ENCODE measurements at places on chromosomes 16 and 17.

- no peak for DNase-seq
Observed at GRCh38 chr16:88628512-88628974, 9.8 kb upstream of the IL17C start.

DNA sequence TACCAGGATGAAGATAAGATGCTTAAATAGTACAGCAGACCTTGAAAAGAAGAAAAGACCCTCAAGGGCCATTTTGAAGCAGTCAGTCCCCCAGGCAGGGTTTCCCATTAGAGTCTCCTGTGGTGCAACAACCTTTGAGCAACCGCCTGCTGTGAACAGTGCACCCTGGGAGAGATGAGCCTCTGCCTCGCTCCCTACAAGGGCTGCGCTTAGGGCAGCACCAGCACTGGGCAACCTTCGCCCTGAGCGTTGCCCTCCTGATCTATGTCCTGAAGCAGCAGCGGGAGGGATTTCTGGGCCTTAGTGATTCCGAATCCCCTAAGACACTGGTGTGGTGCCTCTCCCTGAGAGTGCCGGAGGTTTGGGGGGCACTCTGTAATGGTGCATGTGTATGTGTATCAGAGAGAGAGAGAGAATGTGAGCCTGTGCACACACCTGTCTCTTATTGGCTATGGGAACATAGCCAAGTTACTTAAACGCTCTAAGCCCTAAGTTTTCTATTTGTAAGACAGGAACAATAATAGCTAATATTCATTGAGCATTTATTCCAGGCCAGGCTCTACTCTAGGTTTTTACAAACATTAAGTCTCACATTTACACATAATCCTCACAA, 25.2 kb upstream of the ABCC12 start:
- DNase-seq = no peak

GRCh38 chr17:863880-864279, 81.7 kb downstream of the MRM3 start:
- no peak for DNase-seq

GRCh38 chr16:3597676-3598075, 13.7 kb downstream of the SLX4 start:
- DNase-seq = no peak

- DNase-seq = no peak
Observed at GRCh38 chr16:1407753-1408152, 6.8 kb downstream of the UNKL start.

DNA sequence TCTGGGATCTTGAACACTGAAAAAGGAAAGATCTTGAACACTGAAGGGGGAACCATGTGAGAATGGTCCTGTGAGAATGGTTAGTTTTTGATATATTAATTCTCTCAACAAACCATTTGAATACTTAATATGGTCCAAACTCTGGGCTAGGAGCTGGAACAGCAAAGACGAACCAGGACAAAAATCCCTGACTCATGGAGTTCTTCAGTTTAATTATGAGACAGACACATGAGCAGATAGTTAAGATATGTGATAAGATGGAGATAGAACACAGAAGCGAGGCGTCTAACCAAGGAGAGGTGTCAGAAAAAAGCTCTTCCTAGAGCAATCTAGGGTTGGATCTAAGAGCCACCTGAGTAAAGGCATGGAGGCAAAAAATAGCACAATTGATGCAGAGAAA, 1.6 kb downstream of the CKLF start:
- no peak for DNase-seq

- no peak for DNase-seq
Observed at GRCh38 chr16:58284469-58284868, 10.4 kb downstream of the PRSS54 start.

GRCh38 chr16:65394281-65394680, 272.4 kb upstream of the CDH11 start:
- no peak for DNase-seq

DNA sequence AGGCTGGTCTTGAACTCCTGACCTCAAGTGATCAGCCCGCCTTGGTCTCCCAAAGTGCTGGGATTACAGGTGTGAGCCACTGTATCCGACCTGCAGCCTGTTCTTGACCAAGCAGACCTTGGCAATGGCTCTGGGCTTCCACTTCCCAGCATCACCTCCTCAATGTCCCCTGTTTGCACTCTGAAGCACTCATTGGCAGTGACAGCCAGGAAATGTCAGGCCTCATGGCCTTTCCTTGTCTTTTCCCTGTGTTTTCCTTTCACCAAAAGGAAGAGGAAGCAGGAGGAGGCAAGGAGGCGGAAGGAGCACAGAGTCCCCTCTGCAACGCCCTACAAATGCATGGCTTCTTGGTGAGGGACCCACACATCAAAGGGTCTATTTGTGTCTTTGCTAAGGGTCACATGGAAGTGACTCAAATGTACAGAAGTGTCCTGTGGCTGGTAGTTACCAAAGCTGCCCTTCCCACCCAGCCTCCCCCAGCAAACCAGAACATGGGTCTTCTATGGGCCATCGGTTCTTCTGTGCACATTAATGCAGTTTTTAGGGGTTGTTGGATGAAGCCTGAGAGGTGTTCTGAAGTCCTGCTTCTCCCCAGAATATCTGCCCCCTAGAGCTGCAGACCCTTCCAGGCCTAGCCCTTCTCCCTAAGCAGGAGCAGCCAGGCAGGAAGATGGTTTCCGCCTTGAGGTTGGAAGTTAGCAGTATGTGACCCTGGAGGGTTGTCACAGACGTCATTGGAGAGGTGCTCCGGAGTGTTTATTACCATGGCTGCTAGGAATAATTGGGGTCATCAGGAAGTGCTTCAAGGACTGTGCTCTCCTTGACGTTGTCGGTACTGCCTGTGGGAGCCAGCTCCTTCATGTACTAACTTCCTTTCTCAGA, 60.8 kb downstream of the WIPI1 start:
- DNase-seq = no peak

GRCh38 chr16:2087748-2088631, 40.2 kb downstream of the TSC2 start:
- DNase-seq = no peak

- DNase-seq = no peak
Observed at GRCh38 chr17:70099294-70099693, 24.3 kb downstream of the KCNJ16 start.

GRCh38 chr17:73414171-73414955, 102.6 kb upstream of the CDC42EP4 start:
- no peak for DNase-seq

DNA sequence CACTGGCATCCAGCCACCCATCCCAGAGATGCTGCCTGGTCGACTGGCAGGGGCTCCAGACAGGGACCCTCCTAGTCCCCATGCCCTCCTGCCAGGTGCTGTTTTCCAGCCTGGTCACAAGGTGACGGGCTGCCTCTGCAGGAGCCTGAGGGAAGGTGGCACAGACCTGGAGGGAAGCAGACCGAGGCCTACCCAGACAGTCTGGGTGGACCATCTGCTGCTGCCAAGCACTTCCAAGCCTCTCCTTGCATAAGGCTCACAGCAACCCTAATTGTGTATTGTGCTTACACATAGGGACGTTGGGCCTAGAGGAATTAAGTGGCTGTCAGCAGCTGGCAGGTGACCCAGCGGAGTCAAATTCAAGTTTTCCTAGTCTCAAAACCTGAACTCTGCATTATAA, 90.1 kb upstream of the KCNJ18 start:
- no peak for DNase-seq

GRCh38 chr16:8126313-8126712, 464.0 kb downstream of the TMEM114 start:
- DNase-seq = no peak

- no peak for DNase-seq
Observed at GRCh38 chr17:81999587-81999975, 22.2 kb downstream of the ASPSCR1 start.

DNA sequence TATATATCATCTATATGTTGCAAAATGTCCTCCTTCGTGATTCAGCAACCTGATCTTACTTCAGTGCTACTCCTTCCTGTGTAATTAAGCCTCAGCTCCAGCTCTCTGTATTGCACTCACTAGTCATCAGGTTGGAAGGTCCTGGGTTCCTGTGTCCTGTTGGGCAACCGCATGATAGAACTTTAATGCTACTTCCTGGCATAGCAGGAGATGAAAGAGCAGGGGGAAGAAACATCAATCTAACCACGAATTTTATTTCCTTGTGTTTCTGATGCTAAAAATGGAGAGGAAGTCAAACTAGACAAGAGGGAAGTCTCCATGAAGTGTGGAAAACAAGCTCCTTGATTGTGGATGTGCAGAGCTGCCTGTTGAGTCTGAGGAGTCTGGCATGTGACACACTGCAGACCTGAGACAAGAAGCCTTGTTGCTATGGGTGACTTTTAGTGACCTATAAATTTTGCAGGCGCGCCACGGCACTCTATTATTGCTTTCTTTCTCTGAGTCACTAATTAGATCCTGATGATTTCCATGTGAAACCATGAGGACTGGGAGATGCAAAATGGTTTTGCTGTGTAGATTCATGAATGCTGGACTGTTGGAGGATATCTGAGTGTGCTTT, 25.6 kb downstream of the IGSF6 start:
- DNase-seq = no peak

DNA sequence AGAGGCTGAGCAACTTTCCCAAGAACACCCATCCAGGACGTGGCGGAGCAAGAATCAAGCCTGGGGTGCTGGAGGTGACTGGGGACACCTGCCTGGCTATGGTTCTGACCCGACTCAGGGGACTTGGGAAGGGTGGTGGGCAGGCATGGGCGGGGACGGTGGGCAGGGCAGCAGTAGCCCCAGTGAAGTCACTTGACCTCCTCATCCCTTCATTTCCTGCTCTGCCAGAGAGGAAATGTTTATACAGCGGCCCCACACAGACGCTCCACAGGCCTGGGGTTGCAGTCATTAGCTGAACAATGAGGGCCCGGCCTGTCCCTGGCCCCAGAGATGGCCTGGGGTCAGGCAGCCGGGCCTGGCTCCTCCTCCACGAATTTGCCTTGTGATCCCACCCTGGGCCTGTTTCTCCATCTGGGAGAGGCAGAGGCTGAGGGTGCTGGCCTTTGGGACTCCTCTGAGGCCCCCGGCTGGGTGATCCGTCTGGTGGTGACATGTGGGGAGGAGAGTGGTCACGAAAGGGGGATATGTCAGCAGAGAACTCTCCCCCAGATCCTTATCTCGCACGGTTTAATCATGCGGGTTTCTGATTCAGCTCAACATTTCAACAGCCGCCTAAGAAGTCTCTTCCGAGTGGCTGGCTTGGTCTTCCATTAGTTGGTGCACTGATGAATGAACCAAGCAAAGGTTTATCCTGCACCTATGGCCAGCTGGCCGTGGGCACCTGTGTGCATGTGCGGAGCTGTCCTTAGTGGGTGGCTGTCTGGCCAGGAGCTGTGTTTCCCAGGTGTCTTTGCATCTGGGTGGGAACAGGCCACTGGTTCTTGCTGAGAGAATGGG, 175.9 kb downstream of the IRF8 start:
- no peak for DNase-seq

- DNase-seq = peak; percentile 45
Observed at GRCh38 chr17:64984851-64985521, 65.7 kb upstream of the LRRC37A3 start.

GRCh38 chr16:11356573-11357331, 11.5 kb downstream of the RMI2 start:
- peak; percentile 57 for DNase-seq

DNA sequence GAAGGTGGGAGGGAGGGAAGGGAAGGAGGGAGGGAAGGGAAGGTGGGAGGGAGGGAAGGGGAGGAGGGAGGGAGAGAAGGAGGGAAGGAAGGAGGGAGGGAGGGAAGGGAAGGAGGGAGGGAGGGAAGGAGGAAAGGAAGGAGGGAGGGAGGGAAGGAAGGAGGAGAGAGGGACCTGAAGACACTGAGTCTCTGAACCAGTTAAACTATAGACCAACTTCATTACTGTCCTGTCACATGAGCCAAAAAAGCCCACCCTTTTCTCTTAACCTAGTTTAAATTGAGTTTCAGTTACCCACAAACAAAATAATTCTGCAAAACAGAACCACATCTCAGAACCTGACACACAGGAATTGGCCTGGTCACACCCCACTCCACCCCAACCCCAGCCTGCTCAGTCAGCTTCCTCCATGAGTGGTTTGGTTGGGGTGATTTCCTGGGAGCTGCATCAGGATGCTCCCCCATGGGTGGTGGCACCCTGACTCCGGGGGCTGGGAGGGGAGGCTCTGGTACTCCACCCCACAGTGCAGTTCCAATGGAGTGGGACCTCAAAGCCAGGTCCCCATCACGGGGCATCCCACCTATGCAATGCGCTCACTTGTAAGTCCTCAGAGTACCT, 4.7 kb upstream of the PRR29 start:
- DNase-seq = no peak

DNA sequence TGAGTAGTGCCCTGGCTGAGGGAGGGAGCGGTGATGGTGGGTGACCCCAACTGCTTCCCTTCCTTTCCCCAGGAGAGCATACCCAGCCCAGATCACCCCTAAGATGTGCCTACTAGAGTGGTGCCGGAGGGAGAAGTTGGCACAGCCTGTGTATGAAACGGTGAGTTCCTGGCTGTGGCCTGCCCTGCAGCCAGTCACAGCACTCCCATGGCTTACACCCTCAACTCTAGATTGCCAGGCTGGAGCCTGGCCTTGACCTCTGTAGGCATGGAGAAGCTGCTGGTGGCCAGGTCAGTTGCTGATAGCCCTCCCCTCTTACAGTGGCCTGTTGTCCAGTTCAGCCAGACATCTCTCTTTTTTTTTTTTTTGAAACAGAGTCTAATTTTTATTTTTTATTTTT, 8.6 kb upstream of the NFATC3 start:
- no peak for DNase-seq

DNA sequence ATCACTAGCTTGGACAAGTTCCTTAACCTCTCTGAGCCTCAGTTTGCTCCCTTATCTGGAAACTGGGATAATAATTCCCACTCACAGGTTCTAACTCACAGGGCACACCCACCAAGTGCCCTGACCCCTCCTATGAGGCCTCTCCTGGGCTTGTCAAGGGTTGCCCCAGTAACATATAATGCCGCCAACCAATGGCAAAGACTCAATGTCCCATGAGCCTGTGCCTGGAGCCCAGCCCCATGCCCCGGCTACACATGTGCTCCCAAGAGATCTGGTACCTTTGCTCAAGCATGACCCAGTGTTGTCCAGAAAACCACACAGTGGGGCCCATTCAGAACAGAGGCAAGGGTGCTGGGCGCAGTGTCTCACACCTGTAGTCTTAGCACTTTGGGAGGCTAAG, 8.5 kb upstream of the FBXL19 start:
- DNase-seq = no peak

GRCh38 chr17:7045492-7046126, 1.7 kb upstream of the SLC16A11 start:
- peak; percentile 44 for DNase-seq

DNA sequence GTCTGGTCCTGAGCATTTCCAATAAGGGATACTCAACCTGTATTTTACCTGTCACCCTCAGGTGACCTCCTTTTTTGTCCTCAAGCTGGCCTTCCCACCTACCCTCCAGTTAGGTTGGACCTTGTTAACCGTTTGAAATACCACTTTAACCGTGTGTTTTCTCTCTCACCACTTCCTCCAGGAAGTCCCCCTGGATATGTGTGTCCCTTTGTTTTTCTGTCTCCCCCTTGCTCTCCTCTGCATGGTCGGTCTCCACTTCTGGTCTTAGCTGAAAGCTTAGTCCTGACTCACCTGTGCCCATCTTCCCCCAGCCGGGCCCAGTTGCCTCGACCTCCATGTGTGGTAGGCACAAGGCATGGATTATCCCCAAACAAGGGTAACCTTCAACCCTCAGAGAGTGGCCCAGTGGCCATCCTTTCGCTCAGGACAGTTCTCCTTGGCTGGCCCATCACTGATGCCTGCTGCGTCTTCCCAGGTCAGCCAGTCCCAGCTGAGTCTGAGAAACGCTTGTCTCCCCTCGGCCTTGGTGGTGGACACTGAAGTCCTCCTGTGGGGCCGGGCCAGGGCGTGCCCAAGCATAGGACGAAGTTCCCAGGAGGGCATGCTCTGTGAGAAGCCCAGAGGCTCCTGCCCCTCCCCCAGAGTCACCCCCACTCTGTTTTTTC, 20.0 kb downstream of the LASP1 start:
- no peak for DNase-seq

Measured in activated CD8-positive, alpha-beta memory T cell treated with anti-CD3 and anti-CD28 coated beads, Interleukin-2, amount 50 U/mL, for 4 hours (primary cell).